ENCODE measurements at places on chromosomes 11 and 22.

DNA sequence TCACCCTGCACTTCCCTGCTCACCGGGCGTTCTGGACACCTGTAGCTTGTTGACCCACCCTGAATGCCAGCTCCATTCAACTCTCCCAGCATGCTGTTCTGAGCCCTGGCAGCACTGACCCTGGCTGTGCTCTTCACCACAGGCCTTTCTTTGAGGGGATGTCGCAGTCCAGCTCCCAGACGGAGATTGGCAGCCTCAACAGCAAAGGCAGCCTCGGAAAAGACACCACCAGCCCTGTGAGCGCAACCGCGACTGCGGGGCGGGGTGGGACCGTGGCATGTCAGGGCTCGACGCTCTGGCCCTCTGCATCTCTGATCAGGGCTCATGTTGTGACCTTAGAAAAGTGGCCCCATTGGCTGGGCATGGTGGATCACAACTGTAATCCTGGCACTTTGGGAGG is 47.4 kb upstream of the RAB1B start:
- no peak for DNase-seq

GRCh38 chr11:79263001-79263400 is 177.8 kb downstream of the TENM4 start:
- no peak for DNase-seq

- no peak for DNase-seq
Observed at GRCh38 chr22:40423310-40423688, 52.9 kb downstream of the SGSM3 start.

DNA sequence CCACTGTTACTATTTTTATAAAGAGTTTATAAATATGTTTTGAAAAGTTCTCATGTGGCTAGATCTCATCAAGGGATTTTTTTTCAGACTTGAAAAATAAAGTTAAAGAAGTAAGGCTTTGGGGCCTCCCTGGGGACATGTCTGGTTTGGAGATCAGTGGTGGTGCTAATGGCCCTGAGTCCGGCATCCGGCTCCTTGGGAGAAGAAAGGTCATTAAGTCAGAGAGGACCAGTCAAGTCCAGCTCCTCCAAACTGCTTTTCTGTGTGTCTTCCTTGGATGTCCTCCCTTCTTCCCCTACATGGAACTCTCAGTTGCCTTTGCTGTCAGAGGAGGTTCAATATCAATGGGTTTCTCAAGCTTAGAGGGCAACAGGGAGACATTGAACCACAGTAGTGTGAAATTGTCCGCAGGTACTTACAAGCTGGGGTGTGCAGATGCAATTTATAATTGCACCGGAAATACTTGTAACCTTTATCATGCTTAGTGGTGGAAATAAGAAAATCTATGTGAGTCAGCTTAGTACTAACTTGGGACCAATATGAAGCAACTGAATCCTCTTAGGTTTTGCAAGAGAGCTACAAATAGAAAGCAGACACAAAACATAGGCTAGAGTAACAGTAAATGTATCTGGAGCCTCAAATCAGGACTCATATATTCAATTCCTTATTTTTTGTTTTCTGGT is 144.3 kb downstream of the TEAD1 start:
- peak; percentile 88 for DNase-seq

GRCh38 chr11:3775736-3776406 is 21.5 kb downstream of the NUP98 start:
- DNase-seq: peak; percentile 13

DNA sequence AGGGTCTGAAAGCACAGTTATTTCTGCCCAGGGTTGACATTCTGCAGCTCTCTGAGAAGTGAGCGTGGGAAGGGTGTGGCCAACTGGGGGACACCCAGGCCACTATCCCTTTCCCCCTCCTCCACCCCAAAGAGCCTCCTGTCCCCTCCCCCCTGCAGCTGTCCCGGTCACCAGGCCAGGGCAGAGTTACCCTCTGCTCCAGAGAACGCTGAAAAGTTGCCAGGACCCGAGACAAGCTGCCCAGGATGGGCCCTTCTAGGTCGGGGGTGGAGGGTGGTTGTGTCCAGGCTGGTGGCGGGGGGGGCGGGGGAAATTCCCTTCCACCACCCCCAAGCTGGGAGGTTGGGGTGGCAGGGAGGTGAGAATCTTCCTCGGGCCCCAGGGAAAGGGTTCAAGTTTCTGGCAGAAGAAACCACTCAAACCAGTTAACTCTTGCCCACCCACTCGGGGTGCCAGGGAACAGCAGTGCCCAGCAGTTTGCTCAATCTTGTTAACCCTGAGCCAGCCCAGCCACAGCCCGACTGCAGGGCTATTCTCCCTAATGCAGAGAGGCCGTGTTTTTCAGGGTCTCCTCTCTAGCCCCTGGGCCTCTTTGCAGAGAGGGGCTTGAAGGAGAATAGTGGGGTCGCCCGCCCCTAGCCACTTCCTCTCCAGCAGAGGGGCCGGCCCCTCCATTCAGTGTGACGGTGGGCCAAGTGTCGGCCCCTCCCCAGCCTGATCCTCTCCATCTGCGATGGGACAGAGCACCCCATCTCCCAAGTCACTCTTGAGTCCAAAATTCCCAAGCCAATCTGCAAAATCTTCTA is 697 bp downstream of the LGALS1 start:
- peak; percentile 47 for DNase-seq

DNA sequence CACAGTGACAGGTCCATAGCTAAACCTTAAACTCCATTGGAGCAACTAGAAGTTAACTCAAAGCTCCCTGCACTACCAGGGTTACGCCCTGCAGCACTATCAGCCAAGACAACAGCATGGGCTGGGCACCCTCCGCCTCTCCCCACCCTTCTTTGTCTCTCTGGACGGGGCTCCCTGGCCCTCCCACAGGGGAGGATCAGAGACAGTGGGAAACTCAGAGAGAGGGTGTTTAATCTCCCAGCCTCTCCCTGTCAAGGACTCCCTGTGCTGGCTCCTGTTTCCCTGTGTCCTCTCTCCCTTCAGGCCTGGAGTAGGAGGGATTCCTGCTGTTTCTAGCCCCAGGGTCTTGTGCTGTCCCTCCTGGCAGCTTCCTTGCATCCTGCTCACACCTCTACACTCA is 56.9 kb upstream of the CSNK2A3 start:
- DNase-seq: no peak

DNA sequence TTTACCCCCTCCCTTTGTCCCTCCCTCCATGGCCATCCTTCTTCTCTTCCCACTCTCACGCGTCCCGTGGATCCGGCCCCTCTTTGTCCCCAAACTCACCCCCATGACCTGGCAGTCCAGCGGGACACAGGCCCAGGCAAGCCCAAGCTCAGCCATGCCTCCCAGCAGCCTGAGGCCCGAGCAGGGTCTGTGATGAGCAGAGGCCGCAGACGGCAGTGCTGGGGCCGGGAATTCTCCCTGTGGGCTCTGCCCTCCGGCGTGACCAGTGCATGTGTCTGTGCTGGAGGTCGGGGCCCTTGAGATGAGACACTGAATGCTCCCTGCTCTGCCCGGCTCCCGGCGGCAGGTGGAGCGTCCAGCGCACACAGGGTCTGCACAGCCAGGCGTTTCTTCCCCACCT is 237.9 kb downstream of the BRD1 start:
- no peak for DNase-seq

DNA sequence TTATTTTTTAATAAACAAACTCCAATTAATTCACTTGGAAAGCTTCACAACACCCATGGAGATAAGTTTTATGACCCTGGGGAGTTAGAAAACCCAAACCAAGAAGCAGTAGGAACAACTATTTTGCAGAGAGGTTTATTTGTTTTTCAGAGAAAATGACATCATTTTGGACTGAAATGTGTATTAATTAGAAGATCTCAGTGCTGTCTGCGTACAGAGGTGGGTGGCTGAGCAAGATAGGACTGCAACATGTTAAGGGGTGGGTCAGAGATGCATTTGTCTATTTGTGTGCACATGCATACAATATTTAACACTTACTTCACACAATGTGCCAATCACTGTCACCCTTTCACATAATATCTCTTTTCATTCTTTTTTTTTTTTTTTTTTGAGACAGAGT is 1.1 kb downstream of the SCGB1A1 start:
- DNase-seq: peak; percentile 24

GRCh38 chr11:61537326-61537725 is 28.8 kb downstream of the LRRC10B start:
- no peak for DNase-seq

- no peak for DNase-seq
Observed at GRCh38 chr22:11253000-11253511, 4274.9 kb upstream of the OR11H1 start.

DNA sequence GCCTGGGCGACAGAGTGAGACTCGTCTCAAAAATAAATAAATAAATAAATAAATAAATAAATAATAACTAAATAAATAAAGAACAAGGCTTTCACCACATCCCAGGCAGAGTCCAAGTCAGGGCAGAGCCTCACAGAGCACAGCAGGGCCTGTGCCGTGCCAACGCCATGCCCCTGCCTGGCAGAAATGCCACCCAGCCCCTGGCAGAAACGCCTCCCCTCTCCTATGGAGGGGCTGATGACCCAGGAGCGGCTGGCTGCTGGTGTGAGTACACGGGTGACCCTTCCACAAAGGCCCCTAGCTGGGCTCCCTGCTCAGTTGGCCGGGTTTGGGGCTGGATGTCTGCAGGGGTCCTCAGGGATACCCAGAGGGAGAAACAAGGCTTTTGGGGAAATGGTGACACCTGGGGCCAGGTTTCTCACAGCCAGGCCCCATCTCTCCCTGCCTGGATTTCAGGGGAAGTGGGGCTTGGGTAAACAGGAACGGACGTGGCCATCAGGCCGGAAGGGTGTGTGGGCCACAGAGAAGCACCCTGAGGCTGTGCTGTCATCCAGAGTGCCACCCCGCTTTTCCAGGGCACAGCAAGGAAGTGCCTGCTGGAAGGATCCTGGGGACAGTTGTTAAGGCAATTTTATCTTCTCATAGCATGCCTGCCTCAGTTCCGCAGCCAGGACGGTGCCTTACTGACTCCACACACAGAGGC is 5.1 kb downstream of the BID start:
- DNase-seq: no peak

GRCh38 chr22:27597703-27598444 is 203.7 kb downstream of the MN1 start:
- peak; percentile 57 for DNase-seq

- no peak for DNase-seq
Observed at GRCh38 chr11:15635521-15635920, 520.8 kb downstream of the INSC start.

GRCh38 chr11:110338684-110339083 is 42.3 kb upstream of the RDX start:
- no peak for DNase-seq

GRCh38 chr11:94183886-94184264 is 55.2 kb downstream of the PANX1 start:
- DNase-seq: peak; percentile 47

- DNase-seq: no peak
Observed at GRCh38 chr11:75440960-75441803, 8.2 kb upstream of the KLHL35 start.

DNA sequence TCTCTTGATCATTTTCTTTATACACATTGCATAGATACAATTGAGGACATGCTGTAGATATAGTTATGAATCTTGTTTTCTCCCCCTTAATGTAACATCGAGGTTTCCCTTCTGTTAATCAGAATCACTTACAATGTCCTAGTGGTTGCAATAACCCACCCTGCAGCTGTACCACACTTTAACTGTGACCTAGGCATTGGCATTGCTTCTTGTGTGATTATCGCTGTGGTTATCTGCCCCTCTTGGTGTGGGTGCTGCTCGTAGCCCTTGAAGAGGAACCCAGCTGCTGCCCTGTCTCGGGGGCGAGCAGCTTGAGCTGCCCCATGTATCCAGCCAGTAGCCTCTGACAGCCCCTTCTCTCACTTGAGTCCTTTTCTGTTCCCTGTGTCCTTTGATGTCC is 1.5 kb downstream of the DGAT2 start:
- no peak for DNase-seq

GRCh38 chr11:10857709-10858438 is at the start of gene ZBED5:
Gene ZBED5, minus strand, starts transcription at chr11:10858053. Its CDS starts 3,108 bp downstream, at chr11:10854945.
- DNase-seq: peak; percentile 97

Data from EH (cell line).